LHCN-M2 (cell line): ENCODE measurements at places on chromosomes 4 and X.

GRCh38 chr4:38846015-38846414 is 10.6 kb downstream of the TLR6 start:
- DNase-seq, result no peak

- no peak for DNase-seq
Measured at GRCh38 chr4:19809989-19810388, 441.7 kb upstream of the SLIT2 start.

- no peak for DNase-seq
Measured at GRCh38 chr4:150439451-150439933, 142.5 kb upstream of the MAB21L2 start.

DNA sequence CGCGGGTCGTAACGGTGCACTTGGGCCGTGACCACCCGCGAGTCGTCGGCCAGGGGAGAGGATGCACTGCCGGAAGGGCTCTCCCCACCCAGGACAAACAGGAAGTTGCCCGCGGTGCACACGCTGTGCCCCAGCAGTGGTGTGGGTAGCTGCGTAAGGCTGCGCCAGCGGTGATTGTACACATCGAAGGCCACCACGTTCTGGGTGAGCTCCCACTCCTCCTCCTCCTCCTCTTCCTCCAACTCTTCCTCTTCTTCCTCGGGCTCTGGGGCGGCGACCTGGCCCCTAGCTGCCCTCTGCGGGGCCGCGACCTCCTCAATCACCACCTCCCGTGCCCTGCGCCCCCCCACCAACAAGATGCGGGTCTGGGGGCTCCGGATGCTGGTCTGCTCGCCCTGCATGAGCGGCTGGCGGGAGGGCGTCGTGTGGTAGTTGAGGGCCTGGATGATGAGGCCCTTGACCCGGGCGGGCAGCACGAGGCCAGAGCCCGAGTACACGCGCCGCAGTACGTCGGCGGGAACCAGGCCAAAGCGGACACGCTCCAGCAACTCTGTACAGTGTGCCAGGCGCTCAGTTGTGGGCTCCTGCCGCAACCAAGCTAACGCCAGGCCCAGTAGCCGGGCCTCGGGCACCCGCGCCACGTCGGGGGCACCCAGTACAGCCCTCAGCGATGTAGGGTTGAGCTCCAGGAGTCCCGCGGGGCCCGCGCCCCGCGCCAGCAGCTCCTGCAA is 1.4 kb downstream of the KLHL34 start:
- DNase-seq, result no peak

GRCh38 chr4:147518086-147518485 is 37.2 kb downstream of the EDNRA start:
- peak; percentile 66 for DNase-seq

- peak; percentile 55 for DNase-seq
Measured at GRCh38 chrX:52341493-52341892, 27.3 kb upstream of the XAGE2 start.

GRCh38 chr4:94469221-94469784 is 17.6 kb downstream of the PDLIM5 start:
- no peak for DNase-seq

DNA sequence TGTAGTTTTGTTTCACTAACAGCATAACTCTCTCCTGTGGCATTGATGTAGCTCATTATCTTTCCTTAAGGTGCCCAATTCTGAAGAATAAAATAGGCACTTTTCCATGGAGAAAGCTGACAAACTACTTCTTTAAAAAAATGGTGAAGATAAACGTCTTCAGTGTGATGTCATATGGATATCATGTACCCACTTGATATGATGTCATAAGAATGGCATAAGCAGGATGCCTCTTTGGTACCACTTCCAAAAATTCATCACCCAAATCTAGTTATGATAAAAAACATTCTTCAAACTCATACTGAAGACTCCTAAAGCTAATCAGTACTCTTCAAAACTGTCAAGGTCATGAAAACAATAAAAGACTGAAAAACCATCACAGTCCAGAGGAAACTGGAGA is 2.9 kb upstream of the CXCL3 start:
- DNase-seq, result peak; percentile 4

DNA sequence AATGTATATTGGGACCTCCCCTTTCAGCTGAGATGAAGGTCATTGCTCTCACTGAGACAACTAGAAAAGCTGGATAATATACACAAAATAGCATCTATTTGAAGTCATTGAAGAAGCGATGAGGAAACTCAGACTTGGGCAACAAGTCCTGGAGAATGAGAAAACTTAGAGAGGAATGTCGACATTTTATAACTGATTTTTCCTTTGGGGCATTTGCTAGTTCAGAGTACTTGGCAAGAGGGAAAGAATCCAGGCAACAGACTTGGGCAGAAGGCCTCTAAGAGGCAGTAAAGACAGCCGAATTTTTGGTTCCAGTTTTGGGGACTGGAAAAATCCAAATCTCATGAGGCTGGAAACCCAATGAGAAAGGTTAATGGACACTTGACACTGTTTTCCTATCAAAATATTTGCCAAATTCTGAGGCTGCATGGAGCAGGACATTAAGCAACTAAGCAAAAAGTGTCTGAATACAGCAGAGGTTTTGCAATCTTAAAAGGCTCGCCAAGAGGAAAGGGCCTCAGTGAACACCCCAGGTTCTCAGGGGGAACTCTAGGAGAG is 21.0 kb upstream of the ANXA5 start:
- no peak for DNase-seq

GRCh38 chrX:129239371-129239770 is 283.9 kb downstream of the SMARCA1 start:
- no peak for DNase-seq

DNA sequence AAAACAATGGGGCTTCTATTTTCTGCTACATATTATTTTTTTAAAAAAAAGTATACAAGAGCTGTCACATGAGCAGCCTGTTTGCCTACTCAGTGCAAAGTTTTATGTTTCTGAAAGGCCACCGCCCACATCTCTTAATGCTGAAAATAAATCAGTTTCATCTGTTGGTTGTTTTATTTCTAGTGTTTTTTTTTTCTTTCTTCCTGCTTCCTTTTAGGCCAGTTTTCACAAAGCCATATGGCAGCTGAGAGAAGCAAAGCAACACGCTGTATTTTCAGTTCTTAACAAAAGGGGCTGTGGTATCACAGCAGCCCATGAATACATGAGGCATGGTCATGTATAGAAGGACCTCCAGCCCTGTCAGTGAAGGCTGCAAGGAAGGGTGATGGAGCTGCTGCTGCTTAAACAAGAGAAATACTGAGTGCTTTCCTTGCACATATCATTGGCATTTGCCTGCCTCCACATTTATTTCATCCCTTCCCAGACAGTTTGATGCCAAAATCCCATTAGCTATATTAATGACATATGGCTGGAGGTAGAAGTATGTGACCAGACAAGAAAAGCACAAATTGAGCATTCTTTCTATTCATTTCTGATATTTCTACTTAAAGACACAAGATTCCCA is 172.5 kb downstream of the PCDH18 start:
- no peak for DNase-seq

- DNase-seq, result no peak
Measured at GRCh38 chr4:74772783-74773182, 21.5 kb downstream of the BTC start.

- no peak for DNase-seq
Measured at GRCh38 chr4:2375427-2375826, 43.0 kb downstream of the ZFYVE28 start.

DNA sequence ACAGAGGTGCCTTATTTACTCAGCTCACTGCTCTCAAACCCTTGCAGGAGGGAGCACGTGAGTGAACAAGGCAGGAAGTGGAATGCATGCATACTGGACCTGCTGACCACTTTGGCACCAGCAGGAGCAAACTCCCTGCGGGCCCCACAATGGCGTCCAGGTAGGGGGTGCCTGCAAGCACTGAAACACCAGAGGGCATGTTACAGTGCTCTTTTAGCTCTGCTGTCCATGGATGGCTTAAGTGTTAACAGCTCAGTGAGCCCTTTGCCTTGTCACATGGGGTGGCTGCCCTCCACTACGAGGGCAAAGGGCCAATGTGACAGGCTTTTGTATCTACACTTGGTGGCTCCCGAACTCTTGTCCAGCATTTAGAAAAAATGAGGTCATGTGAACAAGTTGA is 199.5 kb upstream of the UGT8 start:
- no peak for DNase-seq

DNA sequence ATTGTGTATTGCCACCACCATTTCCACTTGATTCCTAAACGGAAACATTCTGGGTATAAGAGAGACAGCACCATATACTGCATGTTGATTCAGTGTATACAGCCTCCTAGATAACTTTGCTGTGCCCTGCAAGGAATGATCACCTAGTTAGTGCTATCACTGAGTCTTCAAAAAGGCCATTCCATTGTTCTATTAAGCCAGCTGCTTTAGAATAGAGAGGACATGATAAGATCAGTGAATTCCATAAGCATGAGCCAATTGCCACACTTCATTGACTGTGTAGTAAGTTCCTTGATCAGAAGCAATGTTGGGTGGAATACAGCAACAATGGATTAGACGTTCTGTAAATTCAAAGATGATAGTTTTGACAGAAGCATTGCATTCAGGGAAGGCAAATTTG is 1047.3 kb downstream of the PCDH18 start:
- DNase-seq, result no peak

- DNase-seq, result no peak
Measured at GRCh38 chr4:18691431-18692200, 670.1 kb upstream of the LCORL start.

GRCh38 chr4:153065276-153065675 is 129.2 kb downstream of the FHDC1 start:
- no peak for DNase-seq

DNA sequence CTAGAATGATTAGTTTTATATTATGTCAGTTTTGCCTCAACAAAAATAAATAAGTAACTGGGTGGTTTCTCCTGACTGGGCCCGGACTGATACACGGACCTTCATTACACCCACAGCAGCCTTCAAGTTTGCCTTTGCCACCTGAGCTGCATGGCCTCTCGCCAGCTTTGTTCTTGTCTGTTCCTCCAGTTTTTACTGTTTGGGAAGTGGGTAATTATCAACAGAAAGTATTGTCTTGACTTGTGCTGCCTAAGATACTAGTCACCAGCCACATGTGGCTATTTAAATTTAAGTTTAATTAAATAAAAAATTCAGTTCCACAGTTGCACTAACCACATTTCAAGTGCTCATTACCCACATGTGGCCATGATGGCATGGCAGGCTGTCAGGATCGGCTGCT is 74.7 kb upstream of the INTU start:
- no peak for DNase-seq

DNA sequence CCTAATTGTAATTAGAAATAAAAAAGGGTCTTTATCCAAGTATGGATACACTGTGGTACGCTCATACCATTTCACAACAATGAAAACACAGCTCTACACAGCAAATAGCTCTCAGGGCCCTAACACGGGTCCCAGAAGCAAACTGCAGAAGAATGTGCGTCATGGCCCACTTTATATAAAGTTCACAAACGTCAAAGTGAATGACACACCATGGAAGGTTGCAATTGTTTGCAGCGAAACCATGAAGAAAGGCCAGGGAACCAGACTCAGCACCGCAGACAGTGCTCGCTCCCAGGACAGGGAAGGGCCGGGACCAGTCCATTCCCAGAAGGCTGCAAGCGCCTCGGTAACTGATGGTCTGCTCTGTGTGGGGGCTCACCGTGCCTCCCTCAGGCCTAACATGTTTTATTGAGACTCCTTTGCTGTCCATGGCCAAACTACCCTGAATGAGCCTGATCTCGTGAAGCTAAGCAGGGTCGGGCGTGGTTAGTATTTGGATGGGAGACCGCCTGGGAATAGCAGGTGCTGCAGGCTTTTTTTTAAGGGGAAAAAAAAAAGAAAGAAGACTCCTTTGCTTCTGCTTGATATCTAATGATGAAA is 47.8 kb downstream of the ACOX3 start:
- DNase-seq, result peak; percentile 42

GRCh38 chr4:7096236-7096635 is 28.4 kb upstream of the GRPEL1 start:
- no peak for DNase-seq

DNA sequence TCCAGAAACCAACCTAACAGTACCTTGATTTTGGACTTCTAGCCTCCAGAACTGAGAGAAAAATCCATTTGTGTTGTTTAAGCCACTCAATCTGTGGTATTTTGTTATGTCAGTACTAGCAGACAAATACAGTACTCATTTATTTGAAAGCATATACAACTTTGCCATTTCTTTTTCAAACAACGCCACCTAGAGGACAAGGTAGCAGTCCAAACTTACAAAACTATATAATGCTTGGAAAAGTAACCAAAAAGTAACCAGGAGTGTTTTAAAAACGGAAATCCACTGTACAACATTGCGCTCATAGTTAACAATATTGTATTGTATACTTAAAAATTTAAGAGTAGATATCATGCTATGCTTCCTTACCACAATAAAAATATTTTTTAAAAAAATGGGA is 37.0 kb upstream of the FGF13 start:
- peak; percentile 12 for DNase-seq

DNA sequence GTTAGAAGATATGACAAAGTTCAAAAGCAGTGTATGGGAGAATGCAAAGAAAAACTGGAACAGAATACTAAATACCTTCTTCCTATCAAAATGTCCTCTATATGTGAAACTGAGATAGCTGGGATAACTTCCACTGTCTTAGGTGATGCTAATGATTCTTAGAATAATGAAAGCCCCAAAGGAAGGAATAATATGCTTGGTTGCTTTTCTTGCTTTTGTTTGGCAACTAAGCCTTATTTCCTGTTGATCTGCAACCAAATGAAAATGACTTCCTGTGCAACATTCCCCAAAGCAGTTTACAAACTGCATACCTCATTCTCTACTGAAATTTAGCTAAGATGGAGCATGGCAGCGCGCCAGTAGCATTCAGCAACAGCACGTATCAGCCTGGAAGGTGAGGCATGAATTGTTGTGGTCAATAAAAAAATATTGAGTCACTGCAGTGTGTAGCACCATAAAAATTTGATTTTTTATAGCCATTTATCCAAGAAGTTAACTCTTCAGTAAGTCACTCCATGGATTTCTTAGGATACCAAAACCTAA is 18.7 kb downstream of the NDNF start:
- DNase-seq, result peak; percentile 50

DNA sequence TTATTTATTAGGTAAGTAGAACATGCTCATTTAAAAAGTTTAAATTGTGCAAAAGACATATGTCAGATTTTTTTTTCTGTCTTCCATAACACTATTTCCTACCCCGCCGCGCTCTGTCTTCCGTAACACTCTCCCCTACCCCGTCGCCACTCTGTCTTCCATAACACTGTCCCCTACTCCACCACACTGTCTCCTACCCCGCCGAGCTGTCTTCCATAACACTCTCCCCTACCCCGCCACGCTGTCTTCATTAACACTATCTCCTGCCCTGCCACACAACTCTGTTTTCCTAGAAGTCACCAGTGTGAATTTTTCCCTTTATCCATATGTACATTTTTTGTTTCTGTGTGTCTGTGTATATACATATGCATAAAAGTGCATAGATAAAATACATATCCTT is 4.4 kb downstream of the MSMO1 start:
- DNase-seq, result no peak

GRCh38 chrX:40418813-40419195 is 162.0 kb upstream of the ATP6AP2 start:
- DNase-seq, result no peak

DNA sequence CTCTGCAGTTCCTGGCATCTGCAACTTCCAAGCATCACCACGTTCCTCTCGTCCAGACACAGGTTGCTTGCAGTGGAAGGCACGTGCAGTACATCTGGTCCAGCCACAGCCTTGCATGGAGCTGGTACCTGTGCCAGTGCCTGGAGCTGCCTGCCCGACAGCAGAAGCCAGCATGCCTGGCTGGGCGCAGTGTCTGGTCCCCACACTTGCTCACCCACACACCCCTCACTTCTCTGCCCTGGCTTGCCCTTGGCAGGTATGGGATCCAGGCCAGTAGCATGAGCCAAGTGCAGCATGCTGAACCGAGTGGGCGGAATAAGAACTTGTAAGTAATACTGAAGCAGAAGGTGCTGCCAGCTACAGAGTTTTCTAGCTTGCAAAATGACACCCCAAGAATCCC is 39.9 kb downstream of the SH3BGRL start:
- DNase-seq, result no peak
